ENCODE measurements at places on chromosomes 3 and 15. TPM values are rescaled to one million over a fixed set of nuclear protein-coding genes. Genes with fewer than 3 reads are reported as not detected.
A peak's percentile ranks its signal among the peaks of the same experiment; 100 is the strongest.

ESYT3 gene
- total RNA-seq = 1.4 TPM

AHSG gene
- total RNA-seq = not detected

GNB4 gene
- total RNA-seq = 15.8 TPM

CCR9 gene
- not detected for total RNA-seq

IL17RC gene
- 33.7 TPM for total RNA-seq

SLC6A20 gene
- not detected for total RNA-seq

PARP14 gene
- 12.0 TPM for total RNA-seq

DNA sequence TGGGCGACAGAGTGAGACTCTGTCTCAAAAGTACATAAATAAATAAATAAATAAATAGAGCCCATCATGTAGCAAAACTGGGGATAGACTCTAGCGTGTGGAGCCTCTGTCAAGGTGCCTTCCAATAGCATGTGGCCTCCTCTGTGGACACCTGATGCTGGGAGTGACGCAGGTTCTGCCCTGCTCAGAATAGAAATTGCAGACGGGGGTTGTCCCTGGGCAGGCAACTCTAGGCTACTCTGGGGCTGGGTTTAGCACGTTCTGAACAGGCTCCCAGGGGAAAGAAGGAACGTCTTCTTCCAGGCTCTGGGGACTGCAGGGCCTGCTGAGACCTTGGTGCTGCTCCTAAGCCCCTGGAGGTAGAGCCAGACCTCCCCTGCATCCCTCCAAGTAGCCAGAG lies 65.3 kb downstream of the EPHB3 start:
- DNase-seq = no peak

GRCh38 chr3:123067689-123068600 lies 1.1 kb downstream of the PDIA5 start:
- DNase-seq = no peak

- DNase-seq = no peak
Observed at GRCh38 chr3:149809699-149810098, 3.3 kb upstream of the RNF13 start.

DNA sequence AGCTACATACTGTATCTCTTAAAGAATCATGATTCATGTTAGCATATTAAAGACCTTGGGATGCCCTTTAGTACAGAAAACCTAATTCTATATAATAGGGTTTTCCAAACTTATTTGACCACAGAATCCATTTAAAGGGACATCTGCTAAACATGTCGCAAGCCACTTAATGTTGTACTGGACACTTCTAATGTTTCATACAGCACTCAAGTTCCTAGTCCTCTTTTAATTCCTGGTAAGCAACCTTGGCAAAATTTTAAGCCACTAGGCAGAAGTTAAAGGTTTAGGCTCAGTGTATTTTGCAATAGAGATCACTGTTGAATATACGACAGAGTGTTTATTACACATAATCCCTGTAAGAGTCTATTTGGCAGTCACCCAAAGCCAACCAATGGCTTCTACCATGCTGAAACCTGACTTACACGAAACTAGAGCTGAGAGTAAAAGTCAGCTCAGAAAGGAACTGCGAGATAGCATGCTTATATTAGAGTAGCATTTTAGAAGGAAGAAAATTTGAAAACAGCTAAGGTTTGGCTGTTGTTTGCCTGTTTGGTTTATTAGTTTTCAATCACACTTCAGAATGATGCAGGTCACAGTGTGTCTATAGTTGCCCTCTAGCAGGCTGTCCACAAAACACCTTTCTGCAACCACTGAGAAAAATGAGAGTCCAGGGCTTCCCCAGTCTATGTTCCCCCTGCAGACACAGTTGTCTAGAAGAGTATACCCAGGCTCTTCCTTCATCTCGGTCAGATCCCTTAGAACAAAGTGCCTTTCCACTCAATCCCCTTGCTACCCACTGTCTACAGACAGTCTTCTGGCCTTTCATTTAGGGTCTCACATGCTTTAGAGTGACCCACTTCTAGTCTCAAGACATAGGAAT lies 104.4 kb downstream of the FMN1 start:
- no peak for DNase-seq

DNA sequence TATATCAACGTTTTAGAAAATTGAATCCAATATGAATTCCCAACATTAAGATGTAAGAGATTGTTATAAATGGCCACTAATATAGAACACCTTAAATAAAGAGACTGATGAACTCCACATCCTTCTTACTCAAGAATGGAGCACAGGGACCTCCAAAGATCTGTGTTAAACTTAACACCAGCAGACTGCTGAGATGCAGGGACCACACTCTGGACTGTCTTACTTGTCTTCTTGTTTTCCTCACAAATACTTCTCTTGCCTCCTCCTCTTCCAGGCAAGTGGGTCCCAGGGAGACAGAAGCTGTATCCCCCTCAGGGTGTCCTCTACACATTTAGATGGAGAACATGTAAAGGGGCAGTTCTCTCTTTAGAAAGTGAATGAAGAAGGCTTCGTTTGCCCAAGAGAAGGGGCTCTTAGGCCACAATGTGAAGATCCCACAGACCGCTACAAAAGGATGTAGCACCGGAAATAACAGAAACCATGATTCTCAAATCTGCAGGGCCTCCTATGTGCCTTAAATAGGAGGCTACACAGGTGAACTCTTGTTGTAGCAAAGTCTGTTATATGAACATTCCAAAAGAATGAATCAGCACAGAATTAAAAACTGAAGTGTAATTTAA lies 52.2 kb downstream of the SATB1 start:
- no peak for DNase-seq

DNA sequence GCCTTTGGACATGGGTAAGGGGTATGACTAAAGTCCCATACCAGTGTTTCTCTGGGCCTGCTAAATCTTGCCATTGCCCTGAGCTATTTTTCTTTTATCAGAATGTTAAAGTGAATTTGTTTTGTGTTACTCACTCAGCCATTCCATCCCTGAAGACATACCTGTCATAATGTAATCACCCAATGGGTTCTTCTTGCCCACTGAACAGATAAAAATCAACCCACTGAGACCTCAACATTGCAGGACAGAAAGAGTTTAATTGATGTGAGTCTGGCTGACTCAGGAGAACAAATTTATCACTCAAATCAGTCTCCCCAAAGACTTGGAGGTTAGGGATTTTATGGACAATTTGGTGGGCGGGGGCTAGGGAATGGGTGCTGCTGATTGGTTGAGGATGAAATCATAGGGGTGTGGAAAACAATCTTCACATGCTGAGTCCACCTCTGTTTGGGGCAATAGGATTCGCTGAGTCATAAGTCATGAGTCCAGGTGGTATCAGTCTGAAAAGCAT lies 47.4 kb downstream of the ILDR1 start:
- no peak for DNase-seq

DNA sequence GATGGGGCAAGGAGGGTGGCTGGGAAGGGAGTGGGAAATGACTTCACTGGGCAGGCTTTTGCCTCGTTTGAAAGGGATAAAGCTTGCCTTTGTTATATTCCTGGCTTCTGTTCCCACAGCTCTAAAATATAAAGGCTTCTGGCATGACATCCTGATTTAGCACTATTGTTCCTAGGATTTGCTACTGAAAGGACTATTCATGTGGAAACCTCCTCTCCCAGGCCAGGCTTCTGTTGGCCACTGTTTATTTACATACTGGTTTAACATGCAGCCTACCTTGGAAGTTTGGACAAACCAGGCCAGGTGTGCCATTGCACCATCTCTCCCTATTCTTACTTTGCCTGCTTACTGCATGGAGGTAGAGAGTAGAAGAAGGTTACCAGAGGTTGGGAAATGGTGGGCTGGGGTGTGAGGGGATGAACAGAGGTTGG lies 2.4 kb upstream of the LMCD1 start:
- no peak for DNase-seq

GRCh38 chr3:10996345-10997013 lies 3.9 kb downstream of the SLC6A1 start:
- no peak for DNase-seq

DNA sequence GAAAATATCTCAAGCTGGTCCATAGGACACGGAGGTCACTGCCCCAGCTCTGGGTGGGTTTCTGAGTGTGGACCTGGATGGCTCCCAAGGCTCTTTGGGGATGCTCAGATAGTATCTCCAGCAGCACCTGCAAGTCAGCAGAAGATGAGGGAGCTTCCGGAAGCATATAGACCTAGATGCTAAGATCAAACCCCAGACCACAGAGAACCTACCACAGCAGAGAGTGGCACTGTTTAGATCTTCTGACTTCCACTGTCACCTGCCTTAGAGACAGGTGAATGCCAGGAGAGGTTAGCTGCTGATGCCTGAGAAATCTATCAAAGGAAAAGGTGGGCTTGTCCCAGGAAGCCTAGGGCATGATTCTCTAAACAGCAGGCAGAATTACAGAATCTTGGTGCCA lies 105.7 kb upstream of the TRPM1 start:
- DNase-seq = no peak

GRCh38 chr3:53144862-53145712 lies 14.9 kb upstream of the RFT1 start:
- DNase-seq = no peak

- DNase-seq = peak; percentile 72
Observed at GRCh38 chr3:129557548-129557894, 14.5 kb downstream of the H1-8 start.

GRCh38 chr3:121855555-121855954 lies 20.5 kb downstream of the EAF2 start:
- no peak for DNase-seq

DNA sequence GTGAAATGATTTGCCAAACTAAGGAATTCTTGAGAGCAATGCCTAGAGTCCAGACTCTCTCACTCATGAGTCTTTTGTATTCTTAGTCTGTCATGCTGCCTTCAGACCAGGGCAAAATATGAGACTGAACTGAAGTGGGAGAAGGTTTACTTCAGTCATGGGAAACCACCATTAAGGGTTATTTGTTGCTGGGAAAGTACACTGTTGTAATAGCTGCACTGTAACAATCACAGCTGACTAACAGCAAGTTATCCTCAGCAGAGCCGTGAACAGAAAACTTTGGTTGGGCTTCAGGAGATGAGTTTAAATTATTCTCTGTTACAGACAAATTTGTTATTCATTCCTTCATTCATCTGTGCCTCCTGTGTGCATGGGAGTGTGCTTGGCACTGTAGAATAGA lies 258.5 kb downstream of the ROBO2 start:
- DNase-seq = no peak

DNA sequence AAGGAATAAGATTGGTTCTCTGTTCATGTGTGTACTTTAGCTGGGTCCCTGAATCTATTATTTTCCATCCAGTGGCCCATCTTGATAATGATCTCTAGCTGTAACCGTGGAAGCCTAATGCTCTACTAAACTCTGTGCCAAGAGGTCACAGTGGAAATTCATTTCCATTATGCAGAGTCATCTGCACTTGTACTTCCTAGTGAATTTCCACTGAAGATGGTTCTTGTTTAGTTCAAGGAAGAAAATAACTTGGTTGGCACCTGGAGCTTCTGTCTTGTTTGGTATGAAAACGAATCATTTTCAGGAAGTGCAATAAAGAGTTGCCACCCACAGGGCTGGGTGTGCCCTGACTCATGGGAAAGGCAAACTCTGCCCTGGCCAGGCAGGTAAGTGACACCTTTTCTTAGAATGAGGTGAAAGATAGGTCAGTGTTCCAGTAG lies 10.3 kb downstream of the LPP start:
- DNase-seq = no peak

Measured in Right ventricle myocardium inferior (tissue), 1 donor.